Stimulated activated CD8-positive, alpha-beta memory T cell treated with anti-CD3 and anti-CD28 coated beads, Interleukin-4, amount 100 ng/mL, for 4 hours (primary cell): ENCODE measurements at places on chromosomes 7 and 10.

GRCh38 chr10:17418249-17418648 lies 36.1 kb downstream of the ST8SIA6 start:
- no peak for DNase-seq

DNA sequence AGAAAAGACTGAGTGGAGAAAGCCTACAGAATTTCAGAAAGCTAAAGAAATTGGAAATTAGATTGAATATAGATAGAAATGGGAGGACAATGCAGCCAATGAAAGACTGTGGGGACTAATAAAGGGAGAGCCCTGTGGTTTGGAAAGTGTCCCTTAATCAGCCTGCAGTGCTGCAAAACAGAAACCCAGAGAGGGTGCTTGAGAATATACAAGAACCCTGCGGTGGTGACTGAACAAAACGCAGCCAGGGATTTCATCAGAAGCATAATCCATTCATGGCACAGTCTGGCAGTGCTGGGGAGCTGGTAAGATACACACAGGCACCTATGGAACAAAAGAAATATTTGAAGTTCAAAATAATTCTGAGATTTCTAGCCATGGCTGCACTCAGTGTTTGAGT lies 19.1 kb downstream of the CEP41 start:
- no peak for DNase-seq

GRCh38 chr10:29826221-29826620 lies 191.4 kb upstream of the SVIL start:
- DNase-seq = no peak

GRCh38 chr7:142263598-142264380 lies 5.9 kb upstream of the PRSS58 start:
- no peak for DNase-seq

- DNase-seq = no peak
Measured at GRCh38 chr10:76558996-76559891, 1078.4 kb downstream of the KCNMA1 start.

DNA sequence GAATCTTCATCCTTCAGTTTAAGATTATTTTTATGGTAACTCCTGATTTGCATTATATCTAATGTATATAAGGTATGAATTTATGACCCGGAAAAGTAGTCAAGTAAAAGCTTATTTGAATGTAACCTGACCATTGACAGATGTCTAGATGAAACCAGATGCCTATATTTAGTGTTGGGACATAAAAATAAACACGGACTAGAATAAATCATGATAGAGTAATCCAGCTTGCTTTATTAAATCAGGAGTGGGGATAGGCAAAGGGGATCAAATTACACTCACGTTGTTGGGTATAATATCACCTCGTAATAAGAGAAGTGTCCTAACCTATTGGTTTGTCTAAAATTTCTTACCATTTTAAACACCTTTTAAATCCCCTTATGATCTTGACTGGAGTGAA lies 244.6 kb downstream of the AGMO start:
- DNase-seq = no peak

DNA sequence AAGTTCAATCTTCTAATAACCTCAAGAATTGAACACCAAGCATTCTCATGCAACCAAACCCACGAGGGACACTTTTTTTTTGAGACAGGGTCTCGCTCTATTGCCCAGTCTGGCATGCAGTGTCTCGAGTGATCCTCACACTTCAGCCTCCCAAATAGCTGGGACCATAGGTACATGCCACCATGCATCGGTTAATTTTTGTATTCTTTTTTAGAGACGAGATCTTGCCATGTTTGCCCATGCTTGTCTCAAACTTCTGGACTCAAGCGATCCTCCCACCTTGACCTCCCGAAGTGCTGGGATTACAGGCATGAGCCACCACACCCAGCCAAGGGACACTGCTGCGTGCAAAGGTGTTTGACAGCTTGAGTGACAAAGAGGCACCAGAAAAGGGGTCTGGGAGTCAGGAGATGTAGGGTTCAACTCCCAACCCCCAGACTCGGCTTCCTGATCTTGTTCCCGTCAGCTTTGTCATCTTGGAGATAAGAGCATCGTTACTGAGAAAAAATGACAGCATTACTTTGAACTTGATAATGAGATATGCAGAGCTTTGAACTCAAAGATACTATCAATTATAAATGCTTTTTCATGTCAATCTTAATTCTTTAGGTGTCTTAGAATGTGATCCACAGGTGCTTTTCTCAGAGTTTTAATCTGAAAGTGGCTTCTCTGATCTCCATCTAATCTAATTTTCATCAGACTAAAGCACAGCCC lies 1.6 kb upstream of the CYTH3 start:
- DNase-seq = no peak

- no peak for DNase-seq
Measured at GRCh38 chr7:94908323-94909178, 1.2 kb downstream of the PPP1R9A start.

DNA sequence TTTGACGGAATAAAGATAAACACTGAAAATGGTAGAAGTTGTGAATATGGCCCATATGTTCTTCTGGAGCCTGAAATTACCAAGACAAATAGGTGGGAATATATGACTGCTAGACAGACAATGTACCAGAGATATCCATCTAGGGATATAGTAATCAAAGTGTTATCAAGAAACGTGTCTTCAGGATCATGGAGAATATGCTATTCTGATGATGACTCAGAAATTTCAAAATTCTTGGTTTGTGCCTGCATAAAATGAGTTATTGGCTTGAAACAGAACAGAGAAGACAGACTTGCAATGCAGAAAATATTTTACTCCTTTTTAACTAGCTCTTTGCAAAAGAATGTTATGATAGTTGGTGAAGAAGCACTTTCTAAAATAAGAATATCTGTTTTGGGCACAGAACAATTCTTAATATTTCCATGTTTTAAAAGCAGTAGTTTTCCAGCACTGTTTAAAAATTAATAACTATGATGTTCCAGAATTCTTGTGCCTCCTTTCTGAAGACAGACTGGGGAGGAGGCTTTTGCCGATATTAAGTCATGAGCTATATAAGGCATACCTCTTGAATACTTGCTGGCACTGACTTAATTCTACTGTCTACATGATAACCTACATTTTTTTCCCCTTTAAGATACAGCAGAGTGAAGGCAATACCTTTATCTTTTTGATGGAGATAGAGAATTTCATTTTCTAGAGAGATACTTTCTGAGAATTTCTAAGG lies 34.4 kb upstream of the CABCOCO1 start:
- DNase-seq = no peak

DNA sequence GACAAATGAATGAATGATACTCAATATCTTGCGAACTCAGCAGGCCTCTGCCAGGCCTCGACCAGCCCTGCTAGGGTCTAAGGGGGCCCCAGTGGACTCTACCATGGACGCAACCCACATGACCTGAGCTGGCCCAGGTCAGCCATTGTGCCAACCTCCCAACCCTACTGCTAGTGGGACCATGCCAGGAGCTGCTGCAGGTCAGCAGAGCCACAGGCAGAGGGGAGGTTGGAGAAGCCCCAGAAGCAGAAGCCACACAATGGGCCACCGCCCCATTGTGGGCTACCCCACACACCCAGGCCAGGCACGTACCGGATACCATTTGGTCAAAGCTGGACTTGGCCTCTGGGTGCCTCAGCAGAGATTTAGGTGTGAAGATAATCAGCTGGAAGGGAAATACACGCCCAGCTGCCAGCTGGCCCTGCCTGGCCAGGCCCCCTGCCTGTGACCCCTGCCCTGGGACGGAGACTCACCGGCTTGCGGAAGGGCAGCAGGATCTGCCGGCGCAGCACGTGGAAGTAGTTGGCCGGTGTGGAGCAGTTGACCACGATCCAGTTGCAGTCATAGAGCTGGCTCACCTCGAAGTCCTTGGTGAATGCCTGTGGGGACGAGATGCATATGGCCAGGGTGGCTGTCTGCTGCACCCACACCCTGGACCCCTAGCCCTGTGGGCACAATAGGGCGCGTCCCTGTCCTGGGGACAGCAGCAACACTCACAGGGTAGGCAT lies 24.5 kb downstream of the OGDHL start:
- no peak for DNase-seq

DNA sequence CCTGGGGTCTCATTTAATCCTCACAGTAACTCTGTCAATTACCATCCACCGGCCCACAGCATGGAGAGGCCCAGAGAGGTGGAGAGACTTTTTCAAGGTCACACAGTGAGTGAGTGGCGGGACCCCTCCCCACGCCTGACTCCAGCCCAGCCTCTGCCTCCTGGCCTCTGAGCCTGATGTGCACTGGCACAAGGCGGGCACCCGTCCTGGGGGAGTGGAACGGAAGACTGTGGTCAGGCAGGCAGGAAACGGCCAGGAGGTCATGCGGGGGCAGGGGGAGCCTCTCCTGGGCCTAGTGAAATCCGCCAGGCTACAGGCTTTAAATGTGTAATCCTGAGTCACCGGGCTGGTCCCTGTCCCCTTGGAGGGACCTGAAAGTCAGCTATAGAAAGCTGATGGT lies 32.2 kb downstream of the ZCCHC24 start:
- no peak for DNase-seq

DNA sequence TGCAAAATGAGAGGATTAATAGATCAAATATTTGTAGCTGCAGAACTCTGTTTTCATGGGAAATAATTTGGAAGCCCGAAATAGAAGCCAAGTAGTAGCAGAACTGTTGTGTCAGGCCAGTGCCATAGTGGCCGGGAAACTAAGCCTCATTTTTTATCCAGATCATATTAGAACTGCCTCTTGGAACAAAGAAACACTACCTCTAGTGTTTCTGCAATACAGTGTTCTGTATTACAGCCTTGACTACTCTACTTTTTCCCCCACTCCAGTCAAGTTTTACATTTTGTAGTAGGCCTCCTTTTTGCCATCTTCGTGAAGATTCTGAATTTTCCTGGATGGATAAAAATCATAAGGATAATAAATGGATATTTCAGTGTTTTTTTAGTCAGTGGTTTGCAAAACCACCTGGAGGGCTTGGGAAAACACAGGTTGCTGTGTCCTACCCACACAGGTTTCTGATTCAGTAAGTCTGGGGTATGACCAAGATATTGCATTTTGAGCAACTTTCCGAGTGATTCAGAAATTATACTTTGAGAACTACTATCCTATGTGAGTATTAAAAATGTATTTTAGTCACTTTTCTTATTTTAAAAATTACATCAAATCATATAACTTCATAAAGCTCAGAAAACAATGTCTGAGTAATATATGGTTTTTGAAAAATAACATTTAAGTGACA lies 326.2 kb upstream of the KAT6B start:
- no peak for DNase-seq

DNA sequence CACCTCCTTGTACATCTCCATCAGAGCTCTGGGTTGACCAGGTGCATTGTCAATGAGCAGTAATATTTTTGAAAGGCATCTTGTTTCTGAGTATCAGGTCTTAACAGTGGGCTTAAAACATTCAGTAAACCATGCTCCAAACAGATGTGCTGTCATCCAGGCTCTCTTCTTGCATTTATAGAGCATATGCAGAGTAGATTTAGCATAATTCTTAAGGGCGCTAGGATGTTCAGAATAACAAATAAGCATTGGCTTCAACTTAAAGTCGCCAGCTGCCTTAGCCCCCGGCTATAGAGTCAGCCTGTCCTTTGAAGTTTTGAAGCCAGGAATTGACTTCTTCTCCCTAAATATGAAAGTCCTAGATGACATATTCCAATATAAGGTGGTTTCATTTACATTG lies 130.5 kb upstream of the INSYN2A start:
- no peak for DNase-seq

GRCh38 chr10:1230592-1231275 lies 174.5 kb downstream of the WDR37 start:
- no peak for DNase-seq

DNA sequence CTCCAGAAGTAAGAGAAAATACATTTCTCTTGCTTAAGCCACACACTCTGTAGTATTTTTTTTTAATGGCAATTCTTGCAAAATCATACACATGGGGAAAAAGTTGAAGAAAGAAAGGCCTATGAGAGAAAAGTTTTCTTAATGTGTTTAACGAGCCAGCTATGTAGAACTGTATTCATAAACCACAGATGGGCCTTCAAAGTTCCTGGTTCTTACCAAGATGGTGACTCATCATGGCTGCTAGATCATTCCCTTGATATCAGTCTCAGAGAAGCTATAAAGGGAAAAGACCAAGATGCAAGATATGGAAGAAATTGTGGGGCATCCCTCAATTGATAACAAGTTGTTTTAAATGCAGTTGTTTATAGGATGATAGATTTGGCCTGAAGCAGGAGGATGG lies 992.7 kb upstream of the MBL2 start:
- DNase-seq = no peak

- DNase-seq = no peak
Measured at GRCh38 chr7:157932498-157933218, 595.9 kb downstream of the DNAJB6 start.

- DNase-seq = no peak
Measured at GRCh38 chr10:99660662-99661376, 1.5 kb downstream of the ENTPD7 start.

- DNase-seq = no peak
Measured at GRCh38 chr10:12902135-12902572, 99.4 kb downstream of the CCDC3 start.

GRCh38 chr7:50353894-50354595 lies 49.5 kb downstream of the IKZF1 start:
- DNase-seq = no peak
